ENCODE measurements at places on chromosomes 16 and 17.

DNA sequence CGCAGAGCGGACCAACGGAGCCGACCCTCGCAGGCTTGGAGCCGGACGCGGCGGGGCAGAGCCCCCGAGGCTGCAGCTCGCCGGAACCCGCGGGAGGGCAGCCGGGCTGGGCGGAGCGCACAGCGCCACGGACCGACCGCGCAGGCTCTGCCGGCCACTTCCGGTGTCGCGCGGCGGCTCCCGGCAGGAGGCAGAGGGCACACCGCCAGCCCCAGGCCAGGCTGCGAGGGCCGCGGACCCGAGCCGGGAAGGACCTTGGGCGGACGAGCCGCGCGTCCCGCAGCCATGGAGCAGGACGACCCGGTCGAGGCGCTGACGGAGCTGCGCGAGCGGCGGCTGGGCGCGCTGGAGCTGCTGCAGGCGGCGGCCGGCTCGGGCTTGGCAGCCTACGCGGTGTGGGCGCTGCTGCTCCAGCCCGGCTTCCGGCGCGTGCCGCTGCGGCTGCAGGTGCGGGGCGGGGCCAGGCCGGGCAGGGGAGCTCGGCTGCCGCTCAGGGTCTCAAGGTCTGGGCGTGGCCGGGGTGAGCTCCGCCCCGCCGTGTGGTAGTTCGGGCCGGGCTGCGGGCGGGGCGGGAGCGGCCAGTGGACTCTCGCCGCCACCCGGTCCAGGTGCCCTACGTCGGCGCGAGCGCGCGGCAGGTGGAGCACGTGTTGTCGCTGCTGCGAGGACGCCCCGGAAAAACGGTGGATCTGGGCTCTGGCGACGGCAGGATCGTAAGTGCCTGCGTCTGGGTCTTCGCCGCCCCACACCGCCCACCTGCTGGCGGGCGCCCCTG lies at the start of gene ANTKMT:
TSS of gene ANTKMT (plus strand) at position 157 of the 775 bp plus-strand sequence. CDS start at position 286, 129 bp downstream.
- DNase-seq, result peak; percentile 58

DNA sequence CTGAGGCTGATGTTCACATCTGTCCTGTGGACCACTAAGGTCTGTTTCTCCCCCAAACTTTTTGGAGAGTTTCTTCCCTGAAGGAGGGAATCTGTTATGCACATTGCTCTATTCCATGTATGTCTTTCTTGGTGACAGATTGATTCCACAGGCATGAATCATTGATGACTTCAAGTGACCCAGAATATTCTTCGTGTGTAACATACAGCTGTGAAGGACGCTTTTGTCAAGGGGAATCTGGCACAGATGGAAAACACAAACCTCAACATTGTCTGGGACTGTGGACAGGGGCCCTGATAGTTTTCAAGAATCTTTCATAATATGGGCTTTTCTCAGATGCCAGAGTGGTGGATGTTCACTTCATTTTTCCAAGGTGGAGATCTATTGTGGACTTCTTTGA lies 223.1 kb upstream of the MAF start:
- DNase-seq, result no peak

DNA sequence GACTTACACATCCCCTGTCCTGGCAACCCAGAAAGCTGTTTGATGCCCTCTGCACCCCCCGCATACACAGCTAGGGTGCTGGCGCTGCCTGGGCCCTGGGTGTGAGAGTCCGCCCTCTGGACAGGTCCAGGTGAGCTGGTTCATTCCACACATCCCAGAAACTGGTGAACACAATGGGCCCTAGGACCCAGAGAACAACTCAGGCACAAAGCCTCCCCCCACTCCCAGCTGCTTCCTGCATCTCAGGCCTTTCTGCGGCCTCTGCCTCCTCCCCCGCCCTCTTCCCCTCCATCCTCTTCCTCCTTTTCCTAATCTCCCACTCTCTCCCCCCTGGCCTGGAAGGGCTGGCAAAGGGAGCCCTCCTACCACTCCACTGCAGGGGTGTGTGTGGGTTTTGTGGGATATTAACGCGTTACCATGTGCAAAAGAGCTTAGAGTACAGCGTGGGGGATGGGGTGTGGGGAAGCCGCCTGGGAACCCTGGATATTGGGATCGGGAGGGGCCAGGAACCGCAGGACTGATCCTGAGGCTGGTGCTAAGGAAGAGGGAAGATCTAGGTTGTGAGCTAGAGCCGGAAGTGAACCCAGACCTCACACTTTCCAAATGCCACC lies 1.6 kb upstream of the PPP1R9B start:
- DNase-seq, result peak; percentile 45

GRCh38 chr17:49074851-49075540 lies 57.6 kb upstream of the B4GALNT2 start:
- no peak for DNase-seq

DNA sequence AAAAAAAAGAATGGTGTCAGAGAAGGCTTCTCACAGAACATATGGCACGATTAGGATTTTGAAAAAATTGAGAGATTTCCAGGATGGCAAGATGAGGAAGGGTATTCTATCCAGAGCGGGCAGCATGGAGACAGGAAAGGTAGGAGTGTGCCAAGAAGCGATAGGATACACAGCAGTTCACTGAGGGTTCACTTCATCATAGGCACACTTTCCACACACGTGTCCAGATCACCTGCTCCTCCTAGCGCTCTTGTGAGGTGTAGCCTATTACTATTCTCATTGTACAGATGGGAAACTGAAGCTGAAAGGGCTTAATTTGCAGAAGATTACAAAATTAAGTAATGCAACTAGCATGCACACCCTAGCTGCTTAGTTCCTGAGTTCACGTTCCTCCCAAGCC lies 6.2 kb upstream of the ELAC2 start:
- no peak for DNase-seq

GRCh38 chr17:31486351-31487062 lies 95.0 kb downstream of the RAB11FIP4 start:
- DNase-seq, result no peak

GRCh38 chr17:39754958-39755553 lies 17.3 kb downstream of the GRB7 start:
- DNase-seq, result no peak

DNA sequence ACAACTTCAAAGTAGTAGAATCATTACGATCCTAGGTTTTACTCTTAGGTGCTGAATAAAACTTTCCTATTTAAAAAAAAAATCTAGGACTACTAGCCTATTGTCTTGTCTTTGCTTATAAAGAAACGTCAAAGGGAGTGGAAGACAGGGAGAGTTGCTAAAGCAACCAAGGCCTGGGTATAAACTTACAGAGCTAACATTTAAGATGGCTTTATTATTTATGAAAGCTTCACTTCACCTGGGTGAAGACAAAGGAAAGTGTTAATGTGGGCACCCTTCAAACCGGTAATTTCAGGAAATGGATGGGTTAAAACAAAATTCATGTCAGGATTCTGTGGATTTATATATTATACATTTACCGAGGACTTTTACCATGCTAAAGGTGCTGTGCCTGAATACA lies 2.5 kb downstream of the DUSP14 start:
- no peak for DNase-seq

- no peak for DNase-seq
These were observed 23.3 kb downstream of the ZNF75A start for GRCh38 chr16:3328643-3329042.

DNA sequence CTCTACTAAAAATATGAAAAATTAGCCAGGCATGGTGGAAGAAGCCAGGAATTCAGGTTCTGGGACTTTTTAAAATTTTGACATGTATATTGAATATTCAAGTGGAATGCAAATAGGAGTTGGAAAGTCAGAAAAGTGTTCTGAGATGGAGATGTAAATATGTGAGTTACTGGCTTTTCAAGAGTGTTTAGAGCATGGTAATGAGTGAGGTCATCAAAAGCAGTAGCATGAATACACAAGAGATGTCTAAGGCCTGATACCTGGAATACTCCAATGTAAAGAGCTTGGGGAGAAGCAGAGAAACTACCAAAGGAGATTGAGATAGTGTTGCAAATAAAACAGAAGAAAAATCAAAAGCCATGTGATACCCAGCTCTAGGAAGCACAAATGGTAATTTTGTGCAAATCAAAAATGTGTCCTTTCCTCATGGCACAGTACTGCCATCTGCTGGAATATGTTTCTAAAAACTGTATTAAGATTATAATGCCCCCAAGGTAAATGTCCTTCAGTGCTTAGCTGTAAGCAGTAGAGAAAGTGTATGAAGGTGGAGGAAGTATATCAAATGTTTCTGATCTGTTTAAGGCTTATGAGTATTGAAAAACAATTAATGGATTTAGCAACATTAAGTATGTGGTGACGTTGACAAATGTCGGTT lies 908.4 kb downstream of the KCNJ18 start:
- DNase-seq, result no peak

DNA sequence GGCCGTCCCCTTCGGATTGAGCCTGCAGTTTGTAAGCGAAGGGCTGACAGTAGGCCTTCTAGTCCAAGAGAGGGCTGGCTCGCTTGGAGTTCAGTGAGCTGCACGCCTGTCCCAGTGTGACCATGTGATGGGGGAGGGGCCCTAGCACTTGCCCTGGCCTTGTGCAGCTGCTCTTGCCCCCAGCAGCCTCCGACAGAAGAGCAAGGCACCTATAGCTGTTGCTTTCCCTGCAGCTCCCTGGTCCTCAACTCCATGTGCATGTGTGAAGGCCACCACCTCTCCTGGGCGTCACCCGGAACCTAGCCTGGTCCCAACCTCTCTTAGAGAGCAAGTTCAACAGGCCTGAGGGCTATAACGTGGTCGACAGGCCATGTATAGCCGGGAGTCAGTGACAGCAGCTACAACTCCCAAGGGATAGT lies 5.6 kb downstream of the SPHK1 start:
- no peak for DNase-seq

GRCh38 chr16:57916735-57917438 lies 54.0 kb downstream of the CNGB1 start:
- no peak for DNase-seq

- DNase-seq, result no peak
These were observed 78.5 kb upstream of the CLEC3A start for GRCh38 chr16:77943801-77944200.

DNA sequence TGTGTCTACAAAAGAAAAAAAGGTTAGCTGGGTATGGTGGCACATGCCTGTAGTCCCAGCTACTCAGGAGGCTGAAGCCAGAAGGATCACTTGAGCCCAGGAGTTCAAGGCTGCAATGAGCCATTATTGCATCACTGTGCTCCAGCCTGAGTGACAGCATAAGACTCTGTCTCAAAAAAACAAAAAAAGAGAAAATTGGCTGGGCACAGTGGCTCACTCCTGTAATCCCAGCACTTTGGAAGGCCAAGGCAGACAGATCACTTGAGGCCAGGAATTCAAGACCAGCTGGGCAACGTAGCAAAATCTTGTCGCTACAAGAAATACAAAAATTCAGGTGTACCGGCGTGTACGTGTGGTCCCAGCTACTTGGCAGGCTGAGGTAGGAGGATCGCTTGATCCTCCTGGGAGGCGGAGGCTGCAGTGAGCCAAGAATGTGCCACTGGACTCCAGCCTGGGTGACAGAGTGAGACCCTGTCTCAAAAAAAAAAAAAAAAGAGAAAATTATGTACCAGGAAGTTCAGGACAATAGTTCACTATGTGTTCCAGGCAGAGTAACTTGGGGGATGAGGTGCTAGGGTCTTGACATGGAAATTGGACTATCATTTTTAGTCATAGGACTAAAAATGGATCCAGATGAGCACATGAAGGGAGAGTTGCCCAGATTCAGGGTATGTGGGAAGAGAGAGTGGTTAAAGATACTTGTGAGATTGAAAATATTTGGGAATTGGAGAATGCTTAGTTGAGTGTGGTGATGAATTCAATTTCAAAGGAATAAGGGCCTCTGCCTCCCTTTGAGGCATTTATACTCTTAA lies 11.0 kb downstream of the ALDH3A2 start:
- DNase-seq, result no peak

DNA sequence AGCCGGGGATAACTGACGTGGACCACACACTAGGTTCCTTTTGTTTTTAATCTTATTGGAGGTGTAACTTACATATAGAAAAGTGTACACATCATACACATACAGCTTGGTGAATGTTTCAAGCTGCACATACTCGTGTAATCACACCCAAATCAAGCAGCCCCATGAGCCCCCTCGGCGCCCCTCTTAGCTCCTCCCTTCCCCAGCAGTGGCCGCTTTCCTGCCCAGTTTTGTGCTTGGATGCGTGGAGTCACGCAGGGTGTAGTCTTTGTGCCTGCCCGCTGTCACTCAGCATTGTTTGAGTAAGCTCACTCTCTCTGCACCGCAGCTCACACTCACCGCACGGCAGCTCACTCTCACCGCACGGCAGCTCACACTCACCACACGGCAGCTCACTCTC lies 151.7 kb upstream of the CHMP6 start:
- no peak for DNase-seq

- no peak for DNase-seq
These were observed 36.3 kb downstream of the GDE1 start for GRCh38 chr16:19485611-19486010.

DNA sequence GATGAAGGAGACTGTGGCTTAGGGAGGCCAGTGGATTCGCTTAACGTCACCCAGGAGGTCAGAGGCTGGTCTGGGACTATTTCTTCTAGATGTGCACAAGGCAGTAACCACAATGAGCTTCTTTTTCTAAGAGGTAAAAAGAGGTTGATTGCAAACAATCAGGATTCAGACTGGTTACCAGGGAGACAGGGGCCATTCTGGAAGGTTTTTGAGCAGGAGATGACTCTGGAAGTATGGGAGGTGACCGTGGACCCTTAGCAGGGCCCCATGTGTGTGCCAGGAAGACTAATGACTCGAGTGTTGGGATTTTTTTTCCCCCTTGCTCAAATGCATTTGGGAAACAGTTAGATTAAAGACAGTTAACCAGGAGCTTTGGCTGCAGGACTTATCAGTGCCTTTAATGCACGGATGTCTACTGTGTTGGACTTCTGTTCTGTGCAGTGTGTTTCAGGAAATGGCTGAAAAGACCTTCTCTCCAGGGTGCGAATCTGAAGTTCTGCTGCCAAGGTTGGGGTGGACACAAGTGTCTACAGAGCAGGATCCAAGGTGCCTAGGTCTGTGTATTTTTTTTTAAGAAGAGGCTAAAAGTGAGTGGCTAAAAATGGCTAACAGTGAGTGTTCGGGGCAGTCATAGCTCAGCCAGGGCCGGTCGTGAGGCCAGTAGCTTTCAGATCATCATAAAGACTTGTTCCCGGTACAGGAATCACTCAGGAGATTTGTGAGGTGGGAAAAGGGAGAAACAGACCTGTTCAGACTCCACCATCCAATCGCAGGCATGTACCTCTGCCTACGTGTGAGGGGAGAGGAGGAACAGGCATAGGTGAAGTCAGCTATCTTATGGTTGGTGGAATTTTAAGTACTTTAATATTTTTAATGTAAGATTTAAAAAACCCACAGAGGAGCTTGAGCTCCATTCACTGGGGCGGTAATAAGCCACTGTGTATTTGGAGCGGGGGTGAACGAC lies 82.3 kb upstream of the CIBAR2 start:
- DNase-seq, result no peak

All from activated effector memory CD4-positive, alpha-beta T cell treated with Interleukin-2 at 50 U/mL for 16 hours (primary cell).